Amniotic epithelial cell (primary cell): ENCODE measurements at places on chromosomes 4 and X.

- DNase-seq = no peak
Observed at GRCh38 chr4:168852933-168853713, 156.9 kb downstream of the CBR4 start.

DNA sequence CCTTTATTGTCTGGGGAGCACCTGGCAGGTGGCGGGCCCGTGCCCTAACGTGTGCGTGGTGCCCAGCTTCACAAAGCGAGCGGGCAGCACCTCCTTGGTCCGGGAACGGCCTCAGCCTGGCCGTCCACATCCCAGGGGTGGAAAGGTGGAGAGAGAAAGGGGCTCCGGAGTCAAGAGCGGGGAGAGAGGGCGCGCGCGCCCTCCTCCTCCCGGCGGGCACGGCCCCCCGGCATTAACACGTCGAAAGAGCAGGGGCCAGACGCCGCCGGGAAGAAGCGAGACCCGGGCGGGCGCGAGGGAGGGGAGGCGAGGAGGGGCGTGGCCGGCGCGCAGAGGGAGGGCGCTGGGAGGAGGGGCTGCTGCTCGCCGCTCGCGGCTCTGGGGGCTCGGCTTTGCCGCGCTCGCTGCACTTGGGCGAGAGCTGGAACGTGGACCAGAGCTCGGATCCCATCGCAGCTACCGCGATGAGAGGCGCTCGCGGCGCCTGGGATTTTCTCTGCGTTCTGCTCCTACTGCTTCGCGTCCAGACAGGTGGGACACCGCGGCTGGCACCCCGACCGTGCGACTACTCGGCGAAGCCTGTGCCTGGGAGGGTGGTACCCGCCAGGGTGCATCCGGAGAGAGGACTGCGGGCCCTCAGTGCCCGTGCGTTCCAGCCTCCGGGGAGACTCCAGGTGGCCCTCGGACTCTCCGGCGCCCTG lies at the start of gene KIT:
Gene KIT (plus strand): TSS at position 407 of the 701 bp plus-strand sequence. CDS start 58 bp downstream, at position 465.
- DNase-seq = peak; percentile 3

DNA sequence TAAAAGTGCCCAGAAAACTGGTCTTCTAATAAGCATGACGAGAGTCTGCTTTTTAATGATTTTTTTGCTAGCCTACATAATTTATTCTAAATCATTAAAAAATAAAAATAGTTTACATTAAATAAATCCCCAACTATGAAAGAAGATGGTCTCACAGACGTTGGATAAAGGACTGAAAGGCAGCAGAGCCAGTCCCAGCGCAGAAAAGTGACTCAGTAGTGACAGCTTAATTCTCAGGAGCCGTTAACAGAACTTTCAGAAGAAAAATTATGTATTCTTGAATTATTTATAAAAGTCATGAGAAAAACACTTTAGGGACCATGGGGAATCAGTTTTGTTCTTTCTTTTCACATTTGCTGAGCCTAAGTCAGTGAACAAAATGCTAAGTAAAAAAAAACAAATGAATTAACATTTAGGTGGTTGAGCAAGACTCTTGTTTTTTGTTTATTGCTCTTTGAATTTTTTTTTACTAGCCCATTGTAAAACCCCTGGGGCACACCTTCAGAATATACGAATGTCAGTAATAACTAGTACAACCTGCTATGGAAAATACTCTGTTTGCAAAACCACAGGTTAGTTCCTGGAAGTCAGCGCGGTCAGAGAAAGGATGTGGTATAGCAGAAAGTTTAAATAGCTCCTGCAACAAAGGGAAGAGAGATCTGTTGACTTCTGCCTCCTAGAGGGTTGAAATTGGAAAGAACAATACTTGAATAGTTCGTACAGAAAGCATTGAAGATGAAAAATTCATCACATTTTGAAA lies 50.4 kb upstream of the CCDC160 start:
- DNase-seq = no peak

DNA sequence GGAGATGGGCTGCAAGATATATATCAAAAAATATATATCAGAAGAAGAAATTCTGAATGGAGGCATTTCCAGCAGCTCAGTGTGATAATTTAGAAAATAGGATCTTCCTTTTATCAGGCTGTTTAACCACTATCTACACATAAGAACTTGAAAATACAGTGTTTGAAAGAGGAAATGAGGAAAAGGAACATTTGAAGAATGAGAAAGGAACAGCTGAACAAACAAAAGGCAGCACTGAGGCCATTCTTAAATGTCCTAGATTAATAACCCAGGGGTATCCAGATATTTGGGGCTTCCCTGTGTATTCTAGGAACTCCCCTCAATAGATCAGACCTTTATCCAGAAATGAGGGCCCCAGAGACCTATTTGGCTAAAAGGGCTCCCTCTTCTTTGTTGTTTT lies 4.1 kb downstream of the SLC39A8 start:
- no peak for DNase-seq

DNA sequence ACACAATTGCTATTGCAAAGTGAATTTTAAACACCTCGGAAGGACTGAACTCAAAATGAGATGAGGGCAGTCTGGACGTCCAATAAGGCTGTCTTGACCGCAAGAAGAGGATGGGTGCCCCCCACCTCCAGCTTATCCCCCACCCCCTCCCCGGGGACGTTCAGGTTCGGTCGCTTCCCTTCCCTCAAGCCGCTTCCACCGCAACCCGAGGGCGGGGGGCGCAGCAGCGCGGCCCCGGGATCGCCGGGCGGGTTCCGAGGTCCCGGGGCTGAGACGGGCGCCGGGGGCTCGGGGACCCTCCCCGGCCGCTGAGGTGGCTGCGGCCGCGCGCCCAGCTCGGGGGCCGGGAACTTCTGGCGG lies 480 bp downstream of the USP46 start:
- no peak for DNase-seq

- DNase-seq = no peak
Observed at GRCh38 chr4:47381172-47381571, 82.3 kb downstream of the COMMD8 start.

DNA sequence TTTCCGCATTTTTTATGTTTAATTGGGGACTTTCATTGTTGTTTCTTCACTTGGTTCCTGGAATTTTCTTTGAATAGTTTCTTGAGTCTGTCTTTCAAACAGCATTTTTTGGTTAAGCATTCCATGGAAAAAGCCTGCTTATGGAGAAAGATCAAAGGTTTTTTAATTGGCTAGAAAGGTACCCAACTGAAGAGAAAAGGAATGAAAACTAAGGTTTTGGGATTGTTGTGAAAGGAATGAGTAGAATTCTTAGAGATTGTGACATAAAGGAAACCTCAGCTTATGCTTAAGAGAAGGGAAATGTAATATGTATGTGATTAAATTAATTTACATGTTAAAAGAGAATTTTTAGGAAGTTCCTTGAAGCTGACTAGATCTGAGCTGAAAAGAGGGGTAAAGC lies 82.8 kb downstream of the CCKAR start:
- DNase-seq = peak; percentile 29

- DNase-seq = no peak
Observed at GRCh38 chr4:7227008-7227407, 34.7 kb downstream of the SORCS2 start.

GRCh38 chrX:52424656-52425055 lies 55.8 kb downstream of the XAGE2 start:
- peak; percentile 31 for DNase-seq

GRCh38 chr4:181566490-181566889 lies 676.7 kb upstream of the TENM3 start:
- DNase-seq = peak; percentile 4

DNA sequence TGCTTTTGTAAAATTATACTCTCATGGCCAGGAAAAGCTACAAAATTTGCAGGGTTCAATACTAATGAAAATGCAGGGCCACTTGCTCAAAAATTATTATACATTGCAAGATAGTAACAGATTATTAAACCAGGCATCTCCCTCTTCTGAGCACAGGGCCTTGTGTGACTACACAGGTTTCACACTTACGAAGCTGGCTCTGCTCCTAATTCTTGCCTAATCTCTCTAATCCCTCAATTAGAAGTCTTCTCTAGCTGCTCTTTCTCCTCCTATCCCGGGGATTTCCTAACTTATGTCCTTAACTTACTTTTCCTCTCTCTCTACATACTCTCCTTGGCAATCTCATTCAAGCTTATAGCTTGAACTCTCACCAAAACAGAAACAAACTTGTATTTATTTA lies 168.3 kb downstream of the AREG start:
- no peak for DNase-seq

DNA sequence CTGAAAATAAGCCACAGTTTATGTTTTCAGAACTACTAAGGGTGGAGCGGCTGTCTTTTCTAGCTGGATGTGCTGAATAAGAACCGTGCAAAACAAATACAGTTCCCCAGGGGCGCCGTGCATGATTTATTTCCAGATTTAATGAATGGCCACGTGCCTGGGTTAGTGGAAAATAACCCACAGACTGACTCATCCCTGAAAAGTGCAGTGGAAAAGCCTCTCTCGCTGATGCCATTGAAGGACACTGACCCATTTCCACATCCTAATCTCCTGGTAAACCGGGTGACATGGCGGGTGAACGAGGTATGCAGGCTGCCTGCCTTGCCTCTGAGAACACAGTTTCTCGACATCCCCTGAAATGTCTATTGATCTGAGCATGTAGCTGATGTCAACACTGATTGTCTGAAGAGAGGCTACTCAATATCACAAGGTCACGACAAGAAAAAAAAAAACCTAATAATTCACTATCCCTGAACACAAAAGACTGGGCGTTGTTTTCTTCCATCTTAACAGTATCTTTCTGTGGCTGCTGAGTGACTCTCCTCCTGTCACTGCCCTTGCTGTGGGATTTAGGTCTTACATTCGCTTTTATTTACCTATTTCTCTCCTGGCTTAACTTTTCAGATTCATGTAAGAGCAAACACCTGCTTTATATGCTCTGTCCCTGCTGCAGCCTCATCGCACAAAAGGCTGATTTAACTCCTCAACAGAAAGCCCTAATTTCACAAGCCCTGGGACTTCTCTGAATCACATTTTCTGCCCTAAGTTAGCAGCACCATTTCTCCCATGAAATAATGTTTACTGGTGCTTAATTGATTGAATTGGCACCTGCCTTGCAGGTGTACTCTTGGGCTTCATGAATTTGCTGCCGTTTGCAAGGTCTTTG lies 76.9 kb upstream of the SCOC start:
- peak; percentile 91 for DNase-seq

DNA sequence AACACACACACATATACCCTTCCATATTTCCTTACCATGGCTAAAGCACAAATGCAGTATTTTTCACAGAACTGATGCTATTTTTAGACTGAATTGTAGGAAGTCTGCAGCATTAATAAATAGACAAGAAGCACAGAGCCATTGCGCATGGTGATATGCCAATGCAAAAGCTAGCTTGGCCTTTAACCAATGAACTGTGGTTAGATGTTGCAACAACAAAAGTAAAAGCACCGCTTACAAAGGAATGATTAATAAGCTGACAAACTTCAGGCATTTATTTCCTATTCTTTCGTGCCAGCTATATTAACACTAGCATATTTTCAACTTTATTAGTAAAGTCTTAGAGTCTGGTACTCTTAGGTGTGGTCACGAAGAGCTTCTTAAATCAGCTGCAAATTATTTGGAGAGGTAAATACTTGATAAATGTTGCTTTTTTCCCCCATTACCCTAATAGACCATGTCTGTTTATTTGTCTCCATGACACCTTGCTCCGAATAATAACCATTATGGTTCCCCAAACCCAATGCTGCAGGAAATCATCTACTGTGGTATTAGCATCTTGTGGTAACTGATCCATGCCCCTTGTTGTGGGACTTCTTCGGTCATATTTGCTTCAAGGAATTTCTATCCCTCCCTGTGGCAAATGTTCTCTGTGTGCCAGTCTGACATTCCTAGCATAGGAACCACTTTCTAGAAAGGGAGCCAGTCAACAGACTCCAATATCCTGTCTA lies 306.1 kb upstream of the TAPT1 start:
- peak; percentile 72 for DNase-seq

DNA sequence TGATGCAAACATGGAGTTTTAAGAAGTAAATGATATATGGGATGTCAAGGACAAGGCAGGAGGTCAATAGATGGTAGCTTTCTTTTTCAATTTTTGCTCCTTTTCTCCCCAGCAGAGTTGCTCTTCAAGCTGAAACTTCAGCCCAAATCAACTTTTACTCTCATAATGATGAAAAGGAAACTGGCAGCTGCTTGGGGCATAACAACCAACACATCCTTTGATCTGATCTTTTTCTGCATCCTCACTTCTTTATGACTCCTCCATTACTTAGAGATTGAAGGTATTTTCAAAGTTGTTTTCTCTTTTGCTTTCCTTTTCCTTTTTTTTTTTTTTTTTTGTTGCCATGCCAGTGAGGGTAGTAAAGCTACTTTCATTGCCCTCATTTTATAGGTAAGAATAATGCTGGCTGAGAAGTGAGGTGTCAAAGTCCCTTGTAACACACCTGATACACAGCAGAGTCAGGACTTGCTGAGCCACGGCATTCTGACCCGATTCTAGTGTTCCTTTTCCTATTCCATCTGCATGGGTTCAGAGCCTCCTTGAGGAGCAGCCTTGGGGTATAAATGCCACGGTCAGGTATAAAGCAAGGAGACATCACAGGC lies 26.9 kb downstream of the SLC2A9 start:
- DNase-seq = no peak

GRCh38 chrX:33339219-33339618 lies 127.9 kb upstream of the DMD start:
- peak; percentile 38 for DNase-seq

DNA sequence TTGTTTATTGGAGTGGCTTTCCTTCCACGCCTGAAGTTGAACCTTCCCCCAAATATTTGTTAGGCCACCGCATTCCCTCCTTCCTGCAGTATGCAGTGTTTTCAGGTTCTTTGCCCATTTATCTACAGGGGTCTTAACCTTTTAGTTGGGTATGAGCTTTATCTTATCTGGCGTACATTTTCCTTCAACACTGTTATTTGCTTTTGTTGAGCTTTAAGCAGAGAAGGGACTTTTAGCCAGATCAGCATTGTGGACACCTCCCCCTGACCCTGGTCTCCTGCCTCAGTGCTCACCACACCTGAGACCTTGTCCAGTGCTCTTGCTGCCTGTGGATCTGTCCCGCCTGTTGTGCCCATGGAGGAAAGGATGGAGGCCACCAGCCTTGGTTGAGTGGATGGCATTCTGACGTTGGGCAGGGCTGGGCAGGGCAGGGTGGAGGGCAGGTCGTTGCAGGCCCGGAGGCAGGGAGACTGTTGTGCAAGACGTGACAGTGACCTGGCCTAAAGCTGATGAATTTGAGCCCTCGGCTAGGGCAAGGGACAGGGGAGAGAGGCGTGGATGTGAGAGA lies 998 bp upstream of the DUSP9 start:
- no peak for DNase-seq

- DNase-seq = peak; percentile 63
Observed at GRCh38 chr4:89298788-89299152, 8.8 kb downstream of the GPRIN3 start.

DNA sequence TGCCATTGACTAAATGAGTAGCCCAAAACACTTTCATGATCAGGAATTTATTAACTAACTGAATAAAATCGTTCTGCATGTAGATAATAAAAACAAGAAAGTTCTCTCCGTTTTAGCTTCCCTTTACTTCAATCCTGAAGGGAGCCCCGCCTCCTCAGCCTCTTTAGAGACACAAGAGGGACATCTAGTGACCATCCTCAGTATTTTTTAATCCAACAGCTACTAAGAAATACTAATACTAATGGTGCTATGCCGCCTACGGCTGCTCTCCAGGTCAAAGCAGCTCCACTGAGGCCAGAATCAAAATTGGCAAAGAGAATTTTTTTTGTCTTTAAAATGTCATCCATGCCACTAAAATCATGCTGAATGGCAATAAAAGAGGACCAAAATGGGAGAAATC lies 3.2 kb upstream of the PCDH19 start:
- DNase-seq = peak; percentile 37

- no peak for DNase-seq
Observed at GRCh38 chrX:74534569-74535038, 79.8 kb downstream of the RLIM start.

GRCh38 chr4:147788791-147789190 lies 56.9 kb downstream of the ARHGAP10 start:
- DNase-seq = no peak

GRCh38 chrX:66130469-66130868 lies 33.6 kb upstream of the HEPH start:
- DNase-seq = no peak
